HCT116 (cell line): ENCODE measurements at places on chromosomes 3 and 15. TPM values are rescaled to one million over a fixed set of nuclear protein-coding genes. Genes with fewer than 3 reads are reported as not detected.

DNA sequence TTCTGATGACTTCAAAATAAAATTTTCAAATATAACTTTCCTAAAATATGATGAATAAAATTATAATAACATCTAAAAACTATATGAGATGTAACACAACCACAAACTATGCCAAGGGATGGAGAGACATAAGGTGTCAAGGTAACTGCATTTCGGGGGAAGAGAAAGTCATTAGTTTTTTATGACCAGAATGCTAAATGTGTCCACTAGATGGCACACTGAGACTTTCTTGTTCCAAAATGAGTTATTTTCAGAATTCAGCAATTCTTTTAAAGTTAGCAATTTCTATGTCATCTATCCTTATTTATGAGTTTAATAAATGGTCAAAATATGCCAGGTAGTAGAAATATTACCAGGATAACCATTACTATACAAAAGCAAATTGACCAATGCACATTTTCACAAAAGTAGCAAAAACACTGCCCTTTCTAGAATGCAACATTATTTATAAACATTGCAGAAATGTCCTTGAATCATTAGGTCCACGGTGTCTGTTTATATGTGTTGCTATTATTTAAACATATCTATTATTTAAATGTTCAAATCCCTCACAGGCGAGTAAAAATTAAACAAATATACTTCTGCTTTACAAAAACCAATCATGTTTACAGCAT lies 374.2 kb downstream of the PLCL2 start:
- no peaks in the 10 kb centered on the region for H3K27me3 ChIP-seq
- no peaks in the 10 kb centered on the region for H3K36me3 ChIP-seq
- peak; percentile 13 for DNase-seq

- H3K27me3 ChIP-seq: no peaks in the 10 kb centered on the region
- H3K4me3 ChIP-seq: no peak overlapping the region
- H3K27ac ChIP-seq: no peak overlapping the region
- no peak for DNase-seq
- H3K4me1 ChIP-seq: peaks cover 7% of the 10 kb centered on the region; the same call in 1 of the 2 replicates
Measured at GRCh38 chr15:80611543-80612080, 83.5 kb upstream of the ABHD17C start.

CACNA2D2 gene
- total RNA-seq: 10.2 TPM

KIF7 gene
- total RNA-seq: 0.12 TPM

GRCh38 chr3:128270559-128271492 lies 117.5 kb downstream of the EEFSEC start:
- no peaks in the 10 kb centered on the region for H3K36me3 ChIP-seq
- H3K27ac ChIP-seq: no peak overlapping the region
- no peak for DNase-seq
- no peaks in the 10 kb centered on the region for H3K4me1 ChIP-seq
